Esophagus muscularis mucosa (tissue), 4 donors: ENCODE measurements at places on chromosomes 1 and 21.

GRCh38 chr1:164728719-164729118 is 169.7 kb downstream of the PBX1 start:
- no peak for DNase-seq

DNA sequence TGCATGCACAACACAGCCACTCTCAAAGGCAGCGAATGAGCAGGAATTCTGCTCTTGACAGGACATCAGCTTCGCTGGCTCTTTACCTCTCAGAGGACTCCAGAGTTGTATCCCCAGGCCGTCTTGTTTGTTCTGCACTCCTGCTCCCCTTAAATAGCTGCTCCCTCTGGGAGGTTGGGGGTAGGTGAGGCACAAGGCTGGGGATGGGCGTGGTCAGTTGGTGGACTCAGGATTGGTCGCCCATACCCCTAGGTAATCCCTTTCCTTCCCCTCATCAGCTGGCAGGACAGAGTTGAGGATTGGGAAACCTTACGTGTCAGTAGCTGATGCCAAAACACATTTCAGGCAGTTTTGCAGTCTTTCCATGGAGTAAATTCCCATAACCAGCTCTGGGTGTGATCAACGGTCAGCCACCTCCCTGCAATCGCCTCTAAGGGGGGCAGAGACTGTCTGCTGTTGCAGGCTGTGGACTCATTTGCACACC is at the start of gene PLA2G2A:
Gene PLA2G2A (minus strand): TSS at position 125 of the 484 bp plus-strand sequence. CDS start 845 bp downstream, outside the sequence.
- DNase-seq: no peak

DNA sequence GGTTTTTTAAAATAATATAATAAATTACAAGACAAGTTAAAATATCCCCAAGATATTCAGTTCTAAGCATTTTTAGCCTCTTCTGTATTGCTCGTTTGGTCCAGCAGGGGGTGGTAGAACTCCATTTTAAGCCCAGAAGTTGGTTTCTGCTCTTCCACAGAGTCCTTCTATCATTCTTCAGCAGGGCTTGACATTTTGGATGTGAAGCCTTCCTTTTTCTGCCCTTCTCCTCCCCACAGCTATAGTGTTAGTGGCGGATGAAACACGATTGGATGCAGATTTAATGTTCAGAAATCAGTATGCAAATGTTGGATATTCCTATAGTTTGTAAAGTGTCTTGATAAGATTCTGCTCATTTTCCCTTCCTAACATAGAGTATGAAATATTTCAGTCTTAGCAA is 1.4 kb downstream of the NCAM2 start:
- no peak for DNase-seq

- no peak for DNase-seq
Measured at GRCh38 chr1:8382051-8382505, 64.2 kb downstream of the SLC45A1 start.
